CD4-positive, alpha-beta T cell (primary cell): ENCODE measurements at places on chromosomes 5 and 9. TPM values are rescaled to one million over a fixed set of nuclear protein-coding genes. Genes with fewer than 3 reads are reported as not detected.

GRCh38 chr9:93254806-93255493 lies 71.0 kb downstream of the WNK2 start:
- DNase-seq: no peak

DNA sequence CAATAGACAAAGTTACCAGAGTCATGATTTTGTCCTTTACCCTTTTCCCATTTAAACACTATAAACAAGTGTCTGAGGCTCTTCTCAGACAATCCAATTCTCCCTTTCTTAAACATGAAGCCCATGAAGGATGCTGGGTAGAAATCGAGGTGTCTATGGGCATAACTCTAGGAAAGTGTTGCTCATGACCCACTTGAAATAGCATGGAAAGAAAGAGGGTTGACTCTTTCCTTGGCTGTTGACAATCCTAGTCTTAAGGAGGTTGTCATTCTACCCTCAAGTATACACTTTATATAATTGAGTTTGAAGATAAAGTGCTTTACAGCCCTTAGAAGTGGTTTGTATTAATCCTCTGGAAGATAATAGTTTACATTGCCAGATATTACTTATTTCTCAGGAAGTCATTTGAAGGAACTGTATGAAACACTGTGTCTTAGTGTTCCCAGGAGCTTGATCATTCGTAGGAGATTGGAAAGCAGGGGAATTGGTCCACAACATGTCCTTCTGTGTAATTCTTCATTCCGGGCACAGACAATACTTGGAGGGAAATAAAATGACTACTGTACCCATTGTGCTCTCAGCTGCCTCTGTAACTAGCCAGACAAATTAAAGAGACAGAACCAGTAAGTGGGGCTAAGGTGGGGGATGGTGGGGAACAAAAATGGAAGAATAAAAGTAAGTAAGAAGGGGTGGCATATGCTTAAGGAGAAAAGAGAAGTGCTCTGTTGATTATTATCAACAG lies 1078.3 kb upstream of the DMAC1 start:
- DNase-seq: no peak

The SNX2 gene
- total RNA-seq: 46.0 TPM

- DNase-seq: peak; percentile 18
Measured at GRCh38 chr5:135977375-135977928, 22.7 kb upstream of the LECT2 start.

The GDA gene
- not detected for total RNA-seq

The IL4 gene
- total RNA-seq: not detected
